Endothelial cell (in vitro differentiated cells): ENCODE measurements at places on chromosomes 4 and X. TPM values are rescaled to one million over a fixed set of nuclear protein-coding genes. Genes with fewer than 3 reads are reported as not detected.

GAGE1 gene
- total RNA-seq: not detected

MAGEA9B gene
- not detected for total RNA-seq

DNA sequence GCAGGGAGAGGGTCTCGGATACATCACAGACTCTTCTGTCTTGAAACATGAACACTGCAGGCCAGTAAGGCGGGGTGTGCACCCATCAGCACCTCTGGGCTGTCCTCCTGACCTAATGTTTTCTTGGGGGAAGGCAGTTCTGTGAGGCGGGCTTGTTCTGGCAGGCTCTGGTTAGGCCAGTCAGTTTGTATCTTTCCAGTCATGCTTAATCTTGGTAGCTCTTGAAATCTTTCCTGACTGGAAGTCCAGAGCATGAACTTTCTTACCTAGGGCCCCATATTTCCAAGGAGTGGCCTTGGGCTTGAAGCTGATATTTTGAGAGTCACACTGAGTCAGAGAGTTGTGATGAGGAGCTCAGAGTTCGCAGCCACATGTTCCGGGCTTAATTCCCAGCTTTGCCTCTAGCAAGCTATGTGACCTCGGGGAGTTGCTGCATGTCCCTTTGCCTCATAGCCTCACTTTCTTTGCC lies 54.2 kb upstream of the RASSF6 start:
- H3K4me3 ChIP-seq: no peak overlapping the region
- DNase-seq: no peak
- no peaks in the 10 kb centered on the region for H3K4me1 ChIP-seq
- no peak overlapping the region for H3K27ac ChIP-seq
- peaks cover 7% of the 10 kb centered on the region for H3K27me3 ChIP-seq
- H3K36me3 ChIP-seq: no peaks in the 10 kb centered on the region

ALAS2 gene
- not detected for total RNA-seq

GRCh38 chrX:39811376-39811775 lies 286.4 kb downstream of the BCOR start:
- no peak overlapping the region for H3K4me3 ChIP-seq
- peaks cover 19% of the 10 kb centered on the region for H3K4me1 ChIP-seq
- H3K36me3 ChIP-seq: no peaks in the 10 kb centered on the region
- H3K27ac ChIP-seq: no peak overlapping the region
- H3K27me3 ChIP-seq: peaks cover 2% of the 10 kb centered on the region

CWH43 gene
- not detected for total RNA-seq

VEGFD gene
- 0.56 TPM for total RNA-seq

GRCh38 chr4:3870567-3870962 lies 104.4 kb downstream of the ADRA2C start:
- H3K27me3 ChIP-seq: peaks cover 17% of the 10 kb centered on the region
- no peak overlapping the region for H3K27ac ChIP-seq
- H3K36me3 ChIP-seq: no peaks in the 10 kb centered on the region
- H3K4me3 ChIP-seq: peak overlapping the region; percentile 73

CBR4 gene
- 21.4 TPM for total RNA-seq

DNA sequence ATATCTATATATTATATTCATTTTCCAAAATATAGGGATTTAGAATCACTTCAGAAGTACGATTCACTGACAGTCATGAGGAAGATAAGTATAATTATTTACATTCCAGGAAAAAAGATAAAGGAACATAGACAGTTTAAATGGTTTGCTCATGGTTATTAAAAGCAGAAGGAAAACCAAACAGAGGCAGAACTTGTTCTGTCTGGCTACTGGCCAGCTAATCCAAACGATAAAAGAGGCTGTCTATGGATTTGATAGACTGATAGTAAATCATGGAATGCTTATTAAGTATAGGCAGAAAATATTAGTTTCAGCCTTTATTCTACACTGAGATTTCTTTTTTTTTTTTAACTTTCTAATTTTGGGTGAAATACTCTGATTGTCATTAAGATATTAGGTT lies 50.2 kb downstream of the RPGR start:
- H3K36me3 ChIP-seq: no peaks in the 10 kb centered on the region
- no peak for DNase-seq
- H3K4me1 ChIP-seq: no peaks in the 10 kb centered on the region
- no peak overlapping the region for H3K4me3 ChIP-seq
- no peaks in the 10 kb centered on the region for H3K27me3 ChIP-seq
- H3K27ac ChIP-seq: no peak overlapping the region

GRCh38 chr4:153156721-153157120 lies 47.5 kb upstream of the TRIM2 start:
- peaks cover 12% of the 10 kb centered on the region for H3K27me3 ChIP-seq
- H3K27ac ChIP-seq: no peak overlapping the region
- H3K4me3 ChIP-seq: no peak overlapping the region
- no peak for DNase-seq
- peaks cover 10% of the 10 kb centered on the region for H3K4me1 ChIP-seq

- no peak overlapping the region for H3K4me3 ChIP-seq
- peaks cover 3% of the 10 kb centered on the region for H3K4me1 ChIP-seq
- no peak for DNase-seq
- H3K27ac ChIP-seq: no peak overlapping the region
Observed at GRCh38 chr4:105166066-105166465, 19.4 kb downstream of the TET2 start.

- peaks cover 4% of the 10 kb centered on the region for H3K4me1 ChIP-seq
- H3K4me3 ChIP-seq: no peak overlapping the region
- peaks cover 4% of the 10 kb centered on the region for H3K36me3 ChIP-seq
- H3K27me3 ChIP-seq: peaks cover 6% of the 10 kb centered on the region
- H3K27ac ChIP-seq: peak overlapping the region; percentile 10
- no peak for DNase-seq
Observed at GRCh38 chr4:183554878-183555585, 50.2 kb downstream of the ING2 start.

CXCL11 gene
- not detected for total RNA-seq

- no peak overlapping the region for H3K27ac ChIP-seq
- no peaks in the 10 kb centered on the region for H3K36me3 ChIP-seq
- H3K4me3 ChIP-seq: no peak overlapping the region
Observed at GRCh38 chrX:140710710-140711109, 1.2 kb downstream of the LINC00632 start.

UGT8 gene
- total RNA-seq: 4.1 TPM

- no peaks in the 10 kb centered on the region for H3K27me3 ChIP-seq
- no peak for DNase-seq
- H3K27ac ChIP-seq: no peak overlapping the region
Observed at GRCh38 chr4:32417113-32417704, 1697.0 kb downstream of the PCDH7 start.

PCDH7 gene
- 6.1 TPM for total RNA-seq

DNA sequence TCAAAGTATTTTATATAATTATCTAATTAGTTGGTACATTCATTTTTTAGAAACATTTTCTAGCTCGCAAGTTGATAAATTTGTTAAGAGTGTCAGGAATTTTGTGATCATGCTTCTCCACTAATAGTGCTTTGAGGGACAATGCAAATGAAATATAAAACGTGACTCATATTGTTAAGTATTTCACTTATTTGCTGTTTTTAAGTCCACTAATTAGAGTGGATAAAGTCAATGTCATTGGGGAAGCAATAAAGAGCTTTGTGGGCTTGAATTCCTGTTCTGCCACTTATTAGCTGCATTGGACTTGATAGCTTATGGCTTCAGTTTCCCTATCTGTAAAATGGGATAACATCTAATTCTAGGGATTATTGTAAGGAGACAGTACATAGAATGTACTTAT lies 26.5 kb upstream of the ANAPC4 start:
- no peaks in the 10 kb centered on the region for H3K27me3 ChIP-seq
- no peaks in the 10 kb centered on the region for H3K4me1 ChIP-seq
- no peak overlapping the region for H3K4me3 ChIP-seq
- no peaks in the 10 kb centered on the region for H3K36me3 ChIP-seq
- H3K27ac ChIP-seq: no peak overlapping the region
- no peak for DNase-seq
